ENCODE measurements at places on chromosomes 3 and 15.

- DNase-seq = no peak
Measured at GRCh38 chr3:158790901-158791589, 10.8 kb upstream of the MFSD1 start.

DNA sequence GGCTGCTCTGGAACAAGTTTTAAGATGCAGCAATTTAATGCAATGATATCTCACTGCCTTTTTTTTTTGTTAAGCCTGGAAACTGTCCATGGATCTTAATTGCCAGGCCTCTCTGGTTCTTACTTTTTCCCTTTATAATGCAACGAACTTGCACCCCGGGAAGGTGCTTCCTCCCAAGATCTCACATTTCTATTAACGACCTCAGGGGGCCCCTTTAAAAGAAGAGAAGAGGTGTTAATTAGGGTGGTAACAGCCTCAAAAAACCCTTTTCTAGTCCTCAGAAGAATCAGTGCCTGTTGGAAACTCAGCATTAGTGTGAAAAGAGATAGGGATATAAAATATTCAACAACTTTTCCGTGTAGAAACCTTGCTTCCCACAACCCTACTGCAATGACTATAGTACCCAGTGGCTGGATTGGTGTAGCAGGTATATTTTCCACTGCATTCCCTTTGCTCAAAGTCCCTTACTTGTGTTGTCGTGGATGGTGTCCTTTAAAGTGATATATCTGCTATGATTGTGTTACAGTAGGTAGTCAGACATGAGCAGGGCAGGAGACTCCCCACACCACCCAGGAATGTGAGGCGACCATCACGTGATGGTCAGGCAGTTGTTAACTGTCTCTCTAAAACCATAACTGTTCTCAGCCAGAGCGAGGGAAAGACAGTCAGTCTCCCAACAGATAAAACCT lies 121.8 kb downstream of the CTNNB1 start:
- no peak for DNase-seq

- DNase-seq = no peak
Measured at GRCh38 chr3:66037986-66038369, 740 bp downstream of the MAGI1 start.

DNA sequence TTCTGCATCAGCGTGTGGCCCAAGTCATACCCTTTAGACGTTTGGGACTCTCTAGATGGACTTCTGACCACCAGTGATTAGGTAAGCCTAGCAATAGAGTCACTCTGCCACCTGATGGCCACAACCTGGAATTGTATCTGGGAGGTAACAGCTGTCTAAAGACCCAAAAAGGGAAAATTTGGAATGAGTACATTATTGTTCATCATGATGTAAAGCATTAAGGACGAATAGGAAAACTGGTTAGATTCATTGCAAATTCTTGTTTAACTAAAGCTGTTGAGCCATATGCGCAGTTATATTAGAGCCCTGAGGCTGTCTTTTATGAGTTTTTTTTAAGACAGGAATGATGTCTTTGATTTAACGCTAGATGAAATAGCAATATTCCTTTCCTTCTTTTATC lies 63.6 kb downstream of the FAM81A start:
- no peak for DNase-seq

DNA sequence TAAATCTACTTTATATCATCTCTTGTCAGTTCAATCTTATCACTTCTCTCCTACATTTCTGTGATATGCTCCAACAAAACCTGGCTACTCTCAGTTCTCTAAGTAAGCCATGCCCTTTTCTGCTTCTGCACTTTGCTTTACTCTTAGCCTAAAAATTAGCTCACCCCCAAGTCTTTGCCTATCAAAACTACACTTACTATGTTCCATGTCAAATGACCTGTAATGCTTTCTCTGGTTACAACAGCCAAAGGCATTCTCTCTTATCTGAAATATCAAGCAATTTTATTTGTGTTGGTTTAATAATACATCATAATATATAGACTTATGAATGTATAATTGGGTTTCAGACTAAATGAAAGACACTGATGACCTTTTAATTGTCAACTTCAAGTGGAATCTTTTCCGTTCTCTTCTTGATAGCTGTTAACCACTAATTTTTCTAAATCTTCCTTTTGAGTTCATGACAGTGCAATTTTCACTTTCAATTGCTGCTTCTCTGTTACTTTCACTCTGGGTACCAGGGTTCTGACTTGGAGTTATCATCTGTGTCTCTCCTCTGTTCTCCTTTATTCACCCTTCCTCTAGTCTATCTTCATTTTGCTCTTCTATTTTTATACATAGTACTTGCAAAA lies 619.0 kb upstream of the GOLIM4 start:
- DNase-seq = no peak

- no peak for DNase-seq
Measured at GRCh38 chr3:48575366-48575765, 11.8 kb upstream of the UCN2 start.

DNA sequence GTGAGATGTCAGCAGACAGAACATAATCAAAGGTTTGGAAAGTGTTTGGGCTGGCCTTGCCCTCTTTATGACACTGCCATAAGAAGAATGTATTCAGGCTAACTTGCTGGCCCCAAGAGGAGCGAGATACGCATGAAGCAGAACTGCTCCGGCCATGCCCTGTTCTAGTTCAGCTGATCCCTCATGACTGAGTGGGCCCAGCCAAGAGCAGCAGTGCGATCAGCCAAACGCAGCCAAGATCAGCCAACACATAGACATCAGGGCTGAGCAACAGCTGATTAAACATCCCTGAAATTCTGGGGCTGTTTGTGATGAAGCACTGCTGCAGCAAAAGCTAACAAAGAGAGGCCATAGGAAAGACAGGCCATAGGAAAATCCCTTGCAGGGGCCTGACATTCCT lies 24.1 kb downstream of the POMGNT2 start:
- no peak for DNase-seq

DNA sequence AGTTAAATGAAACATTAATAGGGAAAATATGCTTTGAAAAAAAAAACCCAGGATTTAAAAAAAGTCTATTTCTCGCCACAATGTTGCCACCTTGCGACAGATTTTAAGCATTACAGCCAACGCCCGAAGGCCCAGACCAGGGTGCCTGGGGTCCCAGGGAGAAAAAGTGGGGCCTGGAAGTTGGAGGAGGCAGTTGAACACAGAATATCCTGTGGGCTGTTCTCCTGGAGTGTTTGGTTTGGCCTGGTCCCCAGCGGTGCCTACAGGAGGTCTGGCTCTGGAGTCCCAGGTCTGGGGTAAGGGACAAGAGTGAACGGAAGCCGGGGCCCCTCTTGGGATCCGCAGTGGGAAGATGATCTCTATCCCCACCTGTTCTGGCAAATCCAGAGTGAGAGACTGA lies 3.4 kb downstream of the RNU6-1 start:
- DNase-seq = no peak

DNA sequence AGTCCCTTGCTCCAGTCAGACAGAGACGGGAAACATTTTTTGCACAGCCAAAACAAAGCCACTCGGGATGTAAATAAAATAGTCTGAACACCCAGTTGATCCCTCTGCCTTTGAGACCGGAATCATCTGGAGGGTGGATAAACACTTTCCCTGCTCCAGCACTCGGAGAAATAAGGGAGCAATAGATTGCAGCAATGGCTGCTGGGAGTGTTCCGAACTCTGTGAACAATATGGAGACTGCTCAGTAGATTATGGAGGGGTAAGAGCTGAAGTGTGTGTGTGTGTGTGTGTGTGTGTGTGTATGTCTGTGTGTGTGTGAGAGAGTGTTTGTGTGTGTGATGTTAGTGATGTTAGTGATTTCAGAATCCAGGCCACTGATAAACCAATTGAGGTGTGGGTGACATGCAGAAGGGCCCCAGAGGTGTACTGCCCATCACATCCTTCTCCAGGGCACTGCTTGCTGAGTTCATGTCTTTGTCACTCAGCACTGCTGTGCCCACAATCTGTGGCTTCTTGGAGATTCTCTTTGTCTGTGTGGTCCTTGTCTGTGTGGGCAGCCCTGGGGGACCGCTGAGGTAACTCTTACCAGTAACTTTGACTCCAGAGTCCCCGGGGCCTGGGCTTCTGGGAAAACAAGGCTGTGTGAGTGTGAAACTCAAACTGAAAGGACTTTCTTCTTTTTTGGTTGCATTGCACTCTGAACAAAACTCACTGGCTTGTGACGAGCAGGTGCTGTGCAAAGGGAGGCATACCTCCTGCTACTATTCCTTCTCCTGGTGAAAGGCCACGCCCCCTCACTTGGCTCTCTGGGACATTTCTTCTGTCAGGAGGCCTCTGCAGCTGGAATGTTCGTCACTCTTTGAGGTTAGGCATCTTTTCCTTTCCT lies 23.0 kb downstream of the CRYGS start:
- DNase-seq = no peak

GRCh38 chr3:17054301-17054981 lies 169.7 kb downstream of the PLCL2 start:
- no peak for DNase-seq

DNA sequence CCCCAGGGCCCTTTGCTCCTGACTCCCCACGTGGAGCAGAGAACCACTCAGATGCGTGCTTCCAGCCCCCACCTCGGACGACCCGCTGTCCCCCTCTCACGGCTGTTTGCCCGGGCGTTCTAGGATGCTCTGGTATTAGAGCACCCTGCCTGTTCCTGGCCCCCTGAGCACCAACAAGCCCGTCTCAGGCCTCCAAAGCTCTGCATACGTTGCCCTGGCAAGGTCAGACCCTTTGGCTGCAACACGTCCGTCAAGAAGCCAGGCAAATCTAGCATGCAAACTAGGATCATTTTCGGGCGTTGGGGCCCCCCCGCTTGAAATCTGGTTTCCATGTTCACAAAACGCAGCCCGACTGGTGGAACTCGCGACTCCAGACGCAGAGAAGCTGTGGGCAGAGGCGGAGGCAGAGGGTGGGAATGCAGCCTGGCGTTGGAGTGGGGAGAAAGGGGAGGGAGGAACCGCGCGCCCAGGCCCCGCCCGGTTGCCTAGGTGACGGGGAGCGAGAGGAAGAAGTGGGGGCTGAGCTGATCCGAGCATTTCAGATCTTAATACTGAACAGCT lies 86.2 kb upstream of the PIAS1 start:
- DNase-seq = peak; percentile 21

DNA sequence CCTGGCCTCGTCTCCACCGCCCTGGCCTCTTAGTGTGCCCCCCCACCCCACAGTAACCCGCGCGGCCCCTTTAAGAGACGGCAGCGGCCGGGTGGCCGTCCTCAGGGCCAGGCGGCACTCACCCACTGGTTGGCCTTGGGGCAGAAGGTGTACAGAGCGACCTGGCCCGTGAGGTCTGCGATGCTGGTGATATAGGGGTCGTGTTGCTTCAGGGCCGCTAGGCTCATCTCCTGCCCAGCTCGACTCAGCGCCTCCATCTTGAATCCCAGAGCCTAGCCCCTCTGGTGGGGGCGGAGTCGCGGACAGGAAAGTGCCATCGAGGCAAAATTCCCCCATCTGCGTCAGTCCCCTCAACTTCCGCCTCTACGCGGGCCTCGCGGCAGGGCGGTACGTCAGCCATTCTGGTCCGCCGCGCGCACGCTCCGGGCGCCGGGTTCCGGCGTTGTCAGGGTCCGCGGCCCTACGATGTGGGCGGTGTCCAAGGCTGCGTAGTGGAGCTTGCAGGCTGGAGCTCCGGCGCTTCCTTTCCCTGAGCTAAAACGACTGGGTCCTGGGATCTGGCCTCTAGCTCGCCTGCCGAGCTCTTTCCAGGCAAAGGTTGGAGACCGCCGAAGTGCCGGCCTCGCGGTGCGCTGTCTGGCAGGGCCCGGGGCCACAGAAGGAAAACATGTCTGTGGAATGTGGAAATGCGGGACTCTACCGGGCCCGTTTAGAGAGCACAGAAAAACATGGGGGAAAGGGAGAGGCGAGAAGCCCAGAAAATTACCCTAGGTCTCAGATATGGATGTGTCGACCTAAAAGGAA lies at the start of gene DCP1A:
DCP1A (minus strand) TSS at position 283 of the 804 bp plus-strand sequence; CDS start at position 257, 26 bp downstream.
- peak; percentile 95 for DNase-seq

GRCh38 chr3:53554559-53555067 lies 60.2 kb downstream of the CACNA1D start:
- DNase-seq = no peak

GRCh38 chr3:49411535-49411967 lies 225 bp downstream of the RHOA start:
- no peak for DNase-seq

- DNase-seq = no peak
Measured at GRCh38 chr15:92846741-92847140, 53.4 kb upstream of the CHD2 start.

DNA sequence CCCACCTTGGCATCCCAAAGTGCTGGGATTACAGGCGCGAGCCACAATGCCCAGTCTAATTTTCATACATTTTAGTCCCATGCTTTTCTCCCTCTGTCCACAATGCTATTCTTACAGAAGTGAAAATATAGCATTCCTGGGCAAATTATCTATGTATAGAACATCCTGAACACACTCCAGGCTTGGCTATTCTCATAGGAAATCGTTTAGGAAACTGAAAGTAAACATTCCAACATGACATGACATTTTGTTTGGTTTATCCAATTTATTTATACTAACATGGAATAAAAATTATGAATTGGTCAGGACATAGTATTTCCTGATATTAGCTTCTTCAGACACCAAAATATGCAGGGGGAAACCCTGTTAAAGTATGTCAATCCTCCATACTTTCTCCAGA lies 52.6 kb downstream of the SYNM start:
- DNase-seq = no peak

GRCh38 chr3:4476496-4476895 lies 9.4 kb upstream of the SUMF1 start:
- DNase-seq = no peak

- no peak for DNase-seq
Measured at GRCh38 chr15:69781411-69782125, 316.1 kb downstream of the TLE3 start.

DNA sequence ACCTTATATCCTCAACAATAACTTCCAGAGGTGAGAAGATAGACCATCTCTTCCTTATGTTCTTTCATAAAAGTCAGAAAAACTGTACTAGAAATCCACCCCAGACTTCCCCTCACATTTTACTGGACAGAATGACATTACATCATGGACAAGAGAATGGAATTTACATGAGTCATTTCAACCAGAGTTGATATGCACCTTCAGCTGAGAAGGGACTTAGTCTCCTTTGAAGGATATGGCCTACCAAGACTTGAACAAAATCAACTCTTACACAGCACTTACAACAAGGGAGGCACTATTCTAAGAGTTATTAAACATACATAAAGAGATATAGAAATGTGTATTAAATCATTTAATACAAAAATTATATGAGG lies 380.0 kb upstream of the DPH6 start:
- DNase-seq = no peak

GRCh38 chr3:87088430-87088992 lies 97.6 kb upstream of the VGLL3 start:
- DNase-seq = no peak

- no peak for DNase-seq
Measured at GRCh38 chr3:79039192-79039591, 728.6 kb downstream of the ROBO1 start.
